ENCODE measurements at places on chromosomes 16 and 17. TPM values are rescaled to one million over a fixed set of nuclear protein-coding genes. Genes with fewer than 3 reads are reported as not detected.

PERCC1 gene
- total RNA-seq = not detected

BEAN1 gene
- not detected for total RNA-seq

PIK3R6 gene
- total RNA-seq = not detected

IGSF6 gene
- not detected for total RNA-seq

CLDN9 gene
- not detected for total RNA-seq

NPB gene
- not detected for total RNA-seq

FAM20A gene
- total RNA-seq = not detected

TEX14 gene
- total RNA-seq = not detected

NOL3 gene
- 5.0 TPM for total RNA-seq

CLEC18A gene
- total RNA-seq = under 0.01 TPM

- DNase-seq = no peak
These were observed 139.3 kb downstream of the GAS7 start for GRCh38 chr17:10058921-10059683.

- no peak for DNase-seq
These were observed 25.5 kb downstream of the LDAF1 start for GRCh38 chr16:21183995-21184394.

DNA sequence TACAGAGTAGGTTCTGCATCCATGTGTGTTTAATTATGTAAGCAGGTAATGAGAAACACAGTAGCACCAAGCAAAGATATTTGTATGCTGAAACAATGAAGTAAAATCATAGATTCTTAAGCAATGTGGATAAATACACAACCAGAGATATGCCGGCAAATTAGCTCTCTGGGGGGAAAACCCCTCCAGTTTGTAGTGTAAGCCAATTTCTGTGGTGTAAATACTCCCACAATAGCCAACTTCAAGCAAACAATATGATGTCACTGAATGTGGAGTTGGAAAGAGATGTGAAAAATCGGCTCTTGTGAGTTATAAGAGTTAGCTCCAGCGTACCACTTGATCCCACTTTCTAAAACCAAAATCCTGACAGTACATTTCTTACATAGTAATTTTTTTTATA lies 3.9 kb upstream of the KRT38 start:
- DNase-seq = no peak

DNA sequence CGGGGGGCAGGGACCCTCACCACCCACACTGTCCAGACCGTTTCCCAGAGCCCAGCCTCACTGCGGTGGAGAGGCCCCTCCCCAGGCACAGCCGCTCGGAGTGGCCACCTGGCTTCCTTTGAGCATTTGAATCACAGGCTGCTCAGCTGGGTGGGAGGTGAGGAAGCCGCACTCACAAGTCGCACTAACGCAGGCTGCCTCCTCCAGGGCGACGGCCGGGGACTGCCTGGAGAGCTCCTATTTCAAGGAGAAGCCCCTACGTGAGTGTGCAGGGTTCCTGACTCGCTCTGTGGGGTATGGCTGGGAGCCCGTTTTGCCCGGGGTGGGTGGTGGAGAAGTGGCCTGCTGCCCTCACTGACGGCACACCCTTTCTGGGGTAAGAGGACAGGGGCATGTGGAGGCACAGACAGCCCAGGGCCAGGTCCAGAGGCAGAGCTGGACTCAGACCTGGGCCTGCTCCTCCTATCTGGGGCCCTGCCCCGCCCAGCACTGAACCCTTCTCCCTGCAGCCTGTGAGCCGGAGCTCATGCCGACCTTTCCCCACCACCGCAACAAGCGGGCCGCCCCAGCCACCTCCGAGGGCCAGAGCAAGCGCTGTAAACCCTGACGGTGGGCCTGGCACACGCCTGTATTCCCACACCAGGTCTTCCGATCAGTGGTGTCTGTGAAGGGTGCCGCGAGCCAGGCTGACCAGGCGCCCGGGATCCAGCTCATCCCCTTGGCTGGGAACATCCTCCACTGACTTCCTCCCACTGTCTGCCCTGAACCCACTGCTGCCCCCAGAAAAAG lies 6.2 kb downstream of the SPATA2L start:
- DNase-seq = no peak

- DNase-seq = peak; percentile 36
These were observed 664 bp upstream of the BCL6B start for GRCh38 chr17:7021993-7022778.

GRCh38 chr17:74893936-74894671 lies 671 bp upstream of the FADS6 start:
- DNase-seq = no peak

- DNase-seq = peak; percentile 87
These were observed 2.1 kb upstream of the NAGS start for GRCh38 chr17:44002141-44002848.

- DNase-seq = no peak
These were observed 65.9 kb downstream of the PITPNC1 start for GRCh38 chr17:67442787-67443624.

GRCh38 chr16:2046893-2047329 lies 723 bp downstream of the NTHL1 start:
- DNase-seq = no peak

GRCh38 chr17:48596000-48596734 lies 2.6 kb upstream of the HOXB5 start:
- peak; percentile 53 for DNase-seq

GRCh38 chr16:81645266-81645694 lies 133.8 kb upstream of the PLCG2 start:
- peak; percentile 85 for DNase-seq

- DNase-seq = peak; percentile 28
These were observed 417.1 kb downstream of the TMEM114 start for GRCh38 chr16:8173111-8173644.

GRCh38 chr16:48556913-48557351 lies 53.0 kb downstream of the N4BP1 start:
- peak; percentile 89 for DNase-seq

DNA sequence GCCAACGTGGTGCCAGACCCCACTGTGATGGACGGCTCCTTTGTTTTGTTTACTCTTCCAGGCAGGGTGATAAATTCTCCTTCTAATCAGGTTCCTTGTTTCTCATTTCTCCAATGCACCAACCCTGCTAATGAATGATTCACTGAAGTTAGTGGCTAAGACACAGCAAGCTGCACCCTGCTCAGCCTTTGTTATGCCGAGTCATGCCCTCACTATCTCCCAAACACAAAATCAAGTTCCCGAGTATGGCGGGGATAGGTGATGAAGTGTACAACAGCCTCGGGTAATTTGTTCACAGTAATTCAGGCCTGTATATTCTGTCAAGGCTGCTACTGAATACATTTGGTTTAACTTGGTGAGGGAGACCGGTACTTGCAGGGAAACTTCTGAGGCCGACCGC lies 83.8 kb upstream of the HS3ST4 start:
- no peak for DNase-seq

DNA sequence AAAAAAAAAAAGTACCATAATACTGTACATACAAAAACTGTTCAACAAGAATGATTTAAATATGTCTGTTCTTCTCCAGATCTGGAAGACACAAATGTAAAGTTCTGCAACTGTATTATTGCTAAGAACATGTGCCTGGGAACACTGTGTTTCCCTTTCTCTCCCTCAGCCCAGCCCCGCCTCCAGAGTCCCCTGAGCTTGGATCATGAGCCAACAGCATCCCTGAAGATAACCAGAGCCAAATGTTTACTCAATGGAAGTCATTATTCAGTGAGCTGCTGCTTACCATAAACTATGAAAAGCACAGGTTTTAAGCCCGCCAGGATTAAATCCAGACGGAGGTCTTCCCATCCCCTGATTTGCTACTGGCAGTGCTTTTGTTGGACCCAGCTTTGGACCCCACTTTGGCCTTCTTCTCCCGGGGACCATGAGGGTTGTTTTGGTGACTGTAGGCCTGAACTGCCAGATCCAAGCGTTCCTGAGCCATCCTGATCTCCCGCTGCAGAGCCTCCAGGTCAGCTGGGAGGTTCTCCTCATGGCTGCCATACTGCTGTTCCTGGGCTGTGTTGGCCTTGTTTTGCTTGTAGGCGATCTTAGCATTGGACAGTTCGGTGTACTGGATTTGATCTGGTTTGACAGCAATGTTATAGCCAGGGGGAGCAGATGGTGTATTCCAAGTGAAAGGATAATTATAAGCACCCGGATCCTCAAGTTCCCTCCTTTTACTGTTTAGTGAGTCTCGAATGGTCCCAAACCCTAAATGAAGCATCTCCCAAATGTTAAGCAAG lies 25.6 kb downstream of the GJC1 start:
- DNase-seq = no peak

- peak; percentile 2 for DNase-seq
These were observed 527.7 kb upstream of the SOX9 start for GRCh38 chr17:71593078-71593477.

DNA sequence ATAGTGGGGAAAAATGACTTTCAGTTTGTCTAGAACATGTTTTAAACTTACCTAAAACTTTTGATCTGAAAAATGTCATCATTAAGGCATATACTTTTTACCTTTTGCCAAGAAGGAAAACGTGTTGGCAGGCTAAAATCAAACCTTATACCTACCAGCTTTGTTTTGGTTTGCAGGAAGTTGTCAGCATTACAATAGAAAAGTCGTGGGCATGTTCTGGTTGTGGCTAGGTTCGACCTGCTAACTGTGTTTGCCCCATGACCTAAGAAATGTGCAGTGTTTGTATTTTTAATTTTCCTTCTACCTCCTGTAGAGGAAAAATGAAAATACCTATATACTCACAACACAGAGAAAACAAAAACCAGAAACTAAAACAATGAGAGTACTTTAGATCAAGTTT lies 13.0 kb downstream of the SKAP1 start:
- DNase-seq = no peak

- DNase-seq = no peak
These were observed 30.0 kb upstream of the KDM6B start for GRCh38 chr17:7803981-7804380.

DNA sequence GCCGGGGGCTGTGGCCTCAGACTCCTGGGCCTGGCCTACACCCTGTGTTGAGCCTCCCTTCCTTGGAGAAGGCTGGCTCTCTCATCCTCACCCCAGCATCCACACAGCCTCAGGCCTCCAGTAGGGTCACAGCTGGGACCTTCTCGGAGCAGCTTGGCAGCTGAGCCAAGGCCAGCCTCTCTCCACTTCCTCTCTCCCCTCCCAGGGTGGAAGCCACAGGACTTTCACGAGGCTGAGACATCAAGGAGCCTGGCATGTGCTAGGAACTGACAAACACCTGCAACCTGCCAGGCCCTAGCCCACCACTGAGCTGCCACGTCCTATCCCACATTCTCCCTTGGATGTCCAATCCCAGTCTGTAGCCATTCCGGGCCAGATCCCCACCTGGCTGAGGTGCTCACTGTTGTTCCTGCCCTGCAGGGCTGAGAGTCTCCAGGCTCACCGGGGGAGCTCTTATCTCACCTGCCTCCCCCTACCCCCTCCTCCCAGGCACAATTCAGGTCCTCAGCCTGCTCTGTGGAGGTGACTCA lies 3.1 kb downstream of the MMP15 start:
- DNase-seq = no peak

DNA sequence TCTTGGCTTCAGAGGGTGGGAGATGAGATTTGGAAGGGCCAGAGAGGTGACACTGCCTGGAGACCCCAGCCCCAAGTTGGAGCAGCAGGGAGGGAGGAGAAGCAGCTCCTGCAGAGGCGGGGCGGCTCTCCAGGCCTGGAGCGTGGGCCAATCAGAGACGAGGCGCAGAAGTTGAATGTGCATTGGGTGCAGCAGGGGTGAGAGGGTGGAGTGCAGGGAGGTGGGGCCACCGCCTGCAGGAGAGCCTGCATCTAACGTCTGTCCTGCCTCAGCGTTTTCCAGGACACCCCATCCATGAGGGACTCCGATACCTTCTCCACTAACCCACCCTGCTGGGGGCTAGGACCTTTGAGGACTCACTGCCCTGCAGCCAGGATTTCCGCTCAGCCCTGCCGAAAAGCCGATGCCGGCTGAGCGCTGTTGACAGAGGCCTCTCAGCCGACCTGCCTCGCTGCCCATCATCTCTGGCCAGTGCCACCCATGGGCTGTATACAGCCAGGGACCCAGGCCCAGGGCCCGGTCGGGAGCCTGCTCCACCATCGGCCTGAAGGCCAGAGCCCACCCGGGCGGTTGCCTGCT lies 146.2 kb downstream of the ENGASE start:
- DNase-seq = no peak

DNA sequence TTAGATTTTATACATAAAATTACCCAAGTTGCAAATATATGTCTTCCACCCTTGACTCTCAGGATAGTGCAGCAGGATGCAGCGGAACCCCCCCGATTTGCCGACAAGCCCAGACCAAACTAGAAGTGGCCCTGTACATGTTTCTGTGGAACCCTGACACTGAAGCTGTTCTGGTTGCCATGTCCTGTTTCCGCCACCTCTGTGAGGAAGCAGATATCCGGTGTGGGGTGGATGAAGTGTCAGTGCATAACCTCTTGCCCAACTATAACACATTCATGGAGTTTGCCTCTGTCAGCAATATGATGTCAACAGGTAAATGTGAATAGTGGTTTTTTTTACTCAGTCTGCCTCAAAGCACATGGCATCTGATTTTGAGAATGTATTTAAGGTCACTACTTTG lies 70.7 kb downstream of the OMG start:
- no peak for DNase-seq

GRCh38 chr16:73735018-73735417 lies 561.6 kb upstream of the PSMD7 start:
- DNase-seq = peak; percentile 75

DNA sequence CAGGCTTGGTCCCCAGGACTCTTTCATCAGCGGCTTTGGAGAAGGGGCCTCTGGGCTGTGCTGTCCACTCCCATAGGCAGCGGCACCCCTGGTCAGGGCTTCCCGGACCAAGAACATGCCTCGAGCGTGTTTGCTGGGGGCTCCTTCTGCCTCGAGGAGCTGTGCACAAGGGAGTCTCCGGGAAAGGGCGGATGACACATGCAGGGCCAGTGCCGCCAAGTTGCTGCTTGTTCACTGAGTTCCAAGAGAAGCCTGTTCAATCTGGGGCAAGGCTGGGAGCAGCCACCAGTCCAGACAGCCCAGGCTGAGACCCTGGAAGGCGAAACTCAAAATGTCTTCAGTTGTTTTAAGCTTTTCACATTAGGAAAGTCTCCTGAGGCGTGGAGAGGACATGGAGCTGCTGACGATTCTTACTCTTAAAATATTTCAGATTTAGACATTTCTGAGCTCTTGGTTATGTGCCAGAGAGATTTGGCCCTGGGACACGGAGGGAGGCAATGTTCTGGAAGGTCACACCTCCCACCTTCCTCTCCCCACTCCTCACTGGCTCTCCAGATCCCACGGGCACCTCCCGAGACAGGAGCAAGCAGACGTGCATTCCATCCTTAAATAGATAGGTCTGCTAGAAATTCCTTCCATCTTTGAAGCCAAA lies 84.5 kb upstream of the ZNF469 start:
- DNase-seq = peak; percentile 60

- no peak for DNase-seq
These were observed 3.9 kb upstream of the KCNG4 start for GRCh38 chr16:84243732-84244131.

DNA sequence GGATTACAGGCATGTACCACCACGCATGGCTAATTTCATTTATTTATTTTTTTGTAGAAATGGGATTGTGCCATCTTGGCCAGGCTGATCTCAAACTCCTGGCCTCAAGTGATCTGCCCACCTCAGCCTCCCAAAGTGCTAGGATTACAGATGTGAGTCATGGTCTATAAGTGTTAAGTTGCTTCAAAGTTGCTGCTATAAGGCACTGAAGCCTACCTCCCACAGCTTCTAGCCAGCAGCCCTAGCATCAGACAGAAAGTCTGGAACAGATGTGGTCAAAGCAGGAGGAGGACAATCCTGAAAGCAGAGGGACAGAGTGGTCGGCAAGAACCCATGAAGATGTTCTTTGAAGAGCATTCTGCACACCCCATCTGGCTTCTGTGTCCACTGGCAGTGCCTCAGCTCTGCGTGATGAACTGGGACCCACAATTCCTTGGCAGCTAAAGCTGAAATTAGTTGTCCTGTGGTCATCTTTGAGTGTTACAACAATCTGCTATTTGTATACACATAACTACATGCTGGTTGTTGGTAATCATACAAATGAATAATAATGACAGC lies 11.2 kb downstream of the MAP3K14 start:
- DNase-seq = peak; percentile 74

All from IMR-90 (cell line).